Heart left ventricle (tissue), 16 donors: ENCODE measurements at places on chromosomes 13 and 19. TPM values are rescaled to one million over a fixed set of nuclear protein-coding genes. Genes with fewer than 3 reads are reported as not detected.
A peak's percentile ranks its signal among the peaks of the same experiment; 100 is the strongest.

- peaks cover 59% of the 10 kb centered on the region for H3K36me3 ChIP-seq
- no peaks in the 10 kb centered on the region for H3K27me3 ChIP-seq
- H3K4me3 ChIP-seq: peak within 1 kb of the TSS; percentile 94
- peaks cover 32% of the 10 kb centered on the region for H3K4me1 ChIP-seq
- peak; percentile 83 for DNase-seq
These were observed at the start of gene TBCB for GRCh38 chr19:36115453-36116343. TSS of gene TBCB (plus strand) at chr19:36115468. CDS start at chr19:36115561, 93 bp downstream.

The EPS8L1 gene
- 25.5 TPM for total RNA-seq

- H3K4me3 ChIP-seq: no peak overlapping the region
- no peaks in the 10 kb centered on the region for H3K36me3 ChIP-seq
- H3K27ac ChIP-seq: no peak overlapping the region
- peaks cover 14% of the 10 kb centered on the region for H3K27me3 ChIP-seq
- peaks cover 7% of the 10 kb centered on the region for H3K4me1 ChIP-seq
These were observed 4.6 kb downstream of the CPAMD8 start for GRCh38 chr19:17021793-17022590.

The WTIP gene
- 31.7 TPM for total RNA-seq

GRCh38 chr13:31912647-31913401 lies 118.8 kb upstream of the FRY start:
- H3K4me1 ChIP-seq: peaks cover 49% of the 10 kb centered on the region
- no peaks in the 10 kb centered on the region for H3K27me3 ChIP-seq
- H3K36me3 ChIP-seq: no peaks in the 10 kb centered on the region
- no peak overlapping the region for H3K4me3 ChIP-seq

- no peak overlapping the region for H3K27ac ChIP-seq
- no peak overlapping the region for H3K4me3 ChIP-seq
- no peak for DNase-seq
- no peaks in the 10 kb centered on the region for H3K27me3 ChIP-seq
- H3K4me1 ChIP-seq: no peaks in the 10 kb centered on the region
These were observed 121.0 kb downstream of the COG6 start for GRCh38 chr13:39776439-39776838.

The ATXN8OS gene
- not detected for total RNA-seq

DNA sequence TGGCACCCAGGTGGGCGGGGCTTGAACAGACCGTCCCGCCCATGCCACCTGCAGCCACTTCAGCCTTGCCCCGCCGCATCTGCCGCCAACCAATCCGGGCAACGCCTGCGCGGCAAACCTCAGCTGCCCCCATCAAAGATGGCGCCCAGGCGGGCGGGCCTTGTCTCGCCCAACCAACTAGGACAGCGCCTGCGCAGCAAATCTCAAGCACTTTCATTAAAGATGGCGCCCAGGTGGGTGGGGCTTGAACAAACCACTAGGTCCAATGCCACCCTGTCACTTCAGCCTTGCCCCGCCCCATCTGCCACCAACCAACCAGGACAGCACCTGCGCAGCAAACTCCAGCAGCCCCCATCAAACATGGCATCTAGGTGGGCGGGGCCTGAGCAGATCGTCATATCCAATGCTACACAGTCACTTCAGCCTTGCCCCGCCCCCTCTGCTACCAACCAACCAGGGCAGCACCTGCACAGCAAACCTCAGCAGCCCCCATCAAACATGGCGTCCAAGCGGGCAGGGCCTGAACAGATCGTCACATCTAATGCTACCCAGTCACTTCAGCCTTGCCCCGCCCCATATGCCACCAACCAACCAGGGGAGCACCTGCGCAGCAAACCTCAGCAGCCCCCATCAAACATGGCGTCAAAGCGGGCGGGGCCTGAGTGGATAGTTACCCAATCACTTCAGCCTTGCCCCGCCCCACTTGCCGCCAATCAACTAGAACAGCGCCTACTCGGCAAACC lies 1.4 kb downstream of the PEG3 start:
- no peaks in the 10 kb centered on the region for H3K27me3 ChIP-seq
- peak; percentile 99 for DNase-seq
- no peaks in the 10 kb centered on the region for H3K36me3 ChIP-seq
- H3K4me3 ChIP-seq: peak overlapping the region; percentile 74

GRCh38 chr19:39325778-39326665 lies 5.4 kb upstream of the LRFN1 start:
- H3K27me3 ChIP-seq: no peaks in the 10 kb centered on the region
- peaks cover 6% of the 10 kb centered on the region for H3K4me1 ChIP-seq
- H3K27ac ChIP-seq: no peak overlapping the region
- H3K4me3 ChIP-seq: no peak overlapping the region

- H3K27me3 ChIP-seq: no peaks in the 10 kb centered on the region
- no peaks in the 10 kb centered on the region for H3K36me3 ChIP-seq
- H3K27ac ChIP-seq: no peak overlapping the region
These were observed 44.5 kb downstream of the TMEM255B start for GRCh38 chr13:113803409-113804016.

The ZNF738 gene
- 4.4 TPM for total RNA-seq

DNA sequence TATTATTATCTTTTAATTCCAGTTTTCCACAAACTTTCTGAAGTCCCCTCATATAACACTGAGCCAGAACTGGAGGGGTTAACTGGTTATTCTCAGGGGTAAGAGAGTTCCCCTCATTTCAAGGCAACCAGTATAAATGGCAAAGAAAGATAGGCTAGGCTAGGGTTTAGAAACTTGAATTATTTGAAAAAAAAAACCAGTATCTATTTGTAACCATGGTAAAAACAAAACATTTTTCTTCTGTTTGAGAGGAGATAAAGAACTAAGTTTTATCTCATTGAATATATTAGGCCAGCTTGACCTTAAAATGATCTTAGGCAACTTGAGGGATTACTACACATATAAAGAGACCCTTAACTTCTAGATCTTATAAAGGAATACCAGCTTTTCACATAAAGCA lies 19.6 kb downstream of the SUPT20H start:
- H3K27ac ChIP-seq: no peak overlapping the region
- no peak overlapping the region for H3K4me3 ChIP-seq
- no peaks in the 10 kb centered on the region for H3K27me3 ChIP-seq
- no peak for DNase-seq

The GJA3 gene
- total RNA-seq: 25.6 TPM

DNA sequence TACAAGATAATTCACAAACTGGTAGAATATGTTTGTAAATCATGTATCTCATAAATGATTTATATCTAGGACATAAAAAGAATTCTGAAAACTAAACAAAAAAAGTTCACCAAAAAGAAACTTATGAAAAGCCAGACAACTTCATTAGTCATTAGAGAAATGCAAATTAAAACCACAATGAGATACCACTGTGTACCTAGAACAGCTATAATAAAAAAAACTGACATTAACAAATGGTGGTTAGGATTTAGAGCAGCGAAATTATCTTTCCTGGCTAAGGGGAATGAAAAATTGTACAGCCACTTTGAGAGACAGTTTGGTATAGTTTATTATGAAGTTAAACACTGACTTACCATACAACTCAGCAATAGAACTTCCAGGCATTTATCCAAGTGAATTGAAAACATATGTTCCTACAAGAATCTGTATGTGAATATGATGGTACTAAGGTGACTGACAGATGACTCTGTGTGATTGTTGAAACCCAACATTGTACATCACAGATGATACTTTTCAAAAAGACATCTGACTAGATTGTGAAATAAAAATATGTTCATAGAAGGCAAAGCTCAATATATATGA lies 41.8 kb downstream of the UGGT2 start:
- H3K4me1 ChIP-seq: no peaks in the 10 kb centered on the region
- H3K4me3 ChIP-seq: no peak overlapping the region
- no peak overlapping the region for H3K27ac ChIP-seq
- no peaks in the 10 kb centered on the region for H3K36me3 ChIP-seq

The CCDC8 gene
- 30.6 TPM for total RNA-seq

The RETN gene
- not detected for total RNA-seq

The CEACAM4 gene
- 0.50 TPM for total RNA-seq

GRCh38 chr19:4316956-4317355 lies 12.6 kb downstream of the FSD1 start:
- H3K27me3 ChIP-seq: no peaks in the 10 kb centered on the region
- no peaks in the 10 kb centered on the region for H3K4me1 ChIP-seq
- H3K4me3 ChIP-seq: no peak overlapping the region
- no peak overlapping the region for H3K27ac ChIP-seq
- DNase-seq: no peak
- no peaks in the 10 kb centered on the region for H3K36me3 ChIP-seq

- peak; percentile 93 for DNase-seq
- peak overlapping the region; percentile 90 for H3K4me3 ChIP-seq
- H3K27me3 ChIP-seq: no peaks in the 10 kb centered on the region
- no peaks in the 10 kb centered on the region for H3K36me3 ChIP-seq
- H3K27ac ChIP-seq: peak overlapping the region; percentile 91
These were observed 12.6 kb upstream of the ZNF414 start for GRCh38 chr19:8526345-8527091.

The LHB gene
- total RNA-seq: not detected

- H3K36me3 ChIP-seq: no peaks in the 10 kb centered on the region
- no peak overlapping the region for H3K27ac ChIP-seq
- H3K4me1 ChIP-seq: no peaks in the 10 kb centered on the region
- peak; percentile 48 for DNase-seq
- no peaks in the 10 kb centered on the region for H3K27me3 ChIP-seq
- no peak overlapping the region for H3K4me3 ChIP-seq
These were observed 19.7 kb upstream of the EDDM13 start for GRCh38 chr19:56252699-56253422.

GRCh38 chr13:36630181-36630803 lies 43.5 kb upstream of the SERTM1 start:
- no peak overlapping the region for H3K27ac ChIP-seq
- no peaks in the 10 kb centered on the region for H3K27me3 ChIP-seq
- H3K4me3 ChIP-seq: no peak overlapping the region
- no peaks in the 10 kb centered on the region for H3K4me1 ChIP-seq

- peak overlapping the region; percentile 51 for H3K27ac ChIP-seq
- H3K4me1 ChIP-seq: peaks cover 12% of the 10 kb centered on the region
- no peaks in the 10 kb centered on the region for H3K36me3 ChIP-seq
- peaks cover 2% of the 10 kb centered on the region for H3K27me3 ChIP-seq
- DNase-seq: no peak
These were observed 753 bp upstream of the WIZ start for GRCh38 chr19:15450528-15450890.

- no peaks in the 10 kb centered on the region for H3K4me1 ChIP-seq
- H3K36me3 ChIP-seq: no peaks in the 10 kb centered on the region
- H3K27me3 ChIP-seq: no peaks in the 10 kb centered on the region
- no peak overlapping the region for H3K27ac ChIP-seq
These were observed 494.9 kb downstream of the GPC6 start for GRCh38 chr13:93721483-93721882.

The ZNF888 gene
- total RNA-seq: 3.2 TPM

GRCh38 chr19:19185853-19186740 lies 5.9 kb downstream of the BORCS8 start:
- H3K4me1 ChIP-seq: peaks cover 25% of the 10 kb centered on the region
- H3K27me3 ChIP-seq: no peaks in the 10 kb centered on the region
- H3K4me3 ChIP-seq: no peak overlapping the region
- DNase-seq: no peak
- H3K36me3 ChIP-seq: peaks cover 31% of the 10 kb centered on the region
- H3K27ac ChIP-seq: no peak overlapping the region

DNA sequence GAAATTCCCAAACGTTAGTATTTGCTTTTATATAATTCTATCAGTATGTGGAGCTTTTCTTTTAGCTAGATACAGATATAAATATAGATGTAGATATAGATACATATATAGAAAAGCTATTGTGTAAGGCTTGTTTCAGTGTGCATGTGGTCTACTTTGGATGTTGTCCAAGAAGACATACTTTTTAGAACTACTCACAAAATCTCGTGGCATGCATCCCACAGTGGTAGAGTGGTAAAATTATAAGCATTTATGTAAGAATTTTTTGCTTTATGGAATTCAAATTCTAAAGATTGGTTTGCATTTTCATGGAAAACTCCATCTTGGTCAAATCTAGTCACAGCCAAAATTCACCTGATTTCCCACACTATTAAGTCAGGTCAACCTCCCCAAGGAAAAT lies 880.4 kb downstream of the EFNB2 start:
- no peaks in the 10 kb centered on the region for H3K4me1 ChIP-seq
- no peaks in the 10 kb centered on the region for H3K36me3 ChIP-seq
- no peaks in the 10 kb centered on the region for H3K27me3 ChIP-seq

GRCh38 chr19:13817018-13817614 lies 21.9 kb downstream of the ZSWIM4 start:
- peak overlapping the region; percentile 12 for H3K4me3 ChIP-seq
- no peaks in the 10 kb centered on the region for H3K27me3 ChIP-seq
- H3K36me3 ChIP-seq: no peaks in the 10 kb centered on the region

DNA sequence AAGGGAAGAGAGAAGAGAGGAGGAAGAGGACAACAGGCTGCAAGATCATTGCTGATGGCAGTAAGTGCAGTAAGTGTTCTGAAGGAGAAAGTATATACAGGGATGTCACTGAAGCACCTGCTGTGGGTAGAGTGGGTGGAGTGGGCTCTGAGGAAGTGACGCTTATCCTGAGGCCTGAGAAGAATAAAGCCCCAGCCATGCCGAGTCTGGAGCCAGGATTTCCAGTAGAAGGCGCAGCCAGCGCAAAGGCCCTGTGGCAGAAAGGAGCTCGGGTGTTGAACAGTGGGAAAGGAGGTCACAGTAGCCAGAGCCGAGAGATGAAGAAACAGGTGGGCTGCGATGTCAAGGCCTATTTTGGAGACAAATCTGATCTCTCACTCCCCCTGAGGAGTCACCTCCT lies 31.8 kb upstream of the ADGRE5 start:
- H3K4me3 ChIP-seq: no peak overlapping the region
- H3K4me1 ChIP-seq: no peaks in the 10 kb centered on the region
- no peaks in the 10 kb centered on the region for H3K36me3 ChIP-seq
- DNase-seq: no peak
- no peaks in the 10 kb centered on the region for H3K27me3 ChIP-seq

- peaks cover 52% of the 10 kb centered on the region for H3K36me3 ChIP-seq
- no peak overlapping the region for H3K27ac ChIP-seq
- no peak overlapping the region for H3K4me3 ChIP-seq
- no peak for DNase-seq
These were observed 4.2 kb downstream of the MED16 start for GRCh38 chr19:888581-889385.

The NLRP7 gene
- not detected for total RNA-seq

The ZNF790 gene
- 7.4 TPM for total RNA-seq

DNA sequence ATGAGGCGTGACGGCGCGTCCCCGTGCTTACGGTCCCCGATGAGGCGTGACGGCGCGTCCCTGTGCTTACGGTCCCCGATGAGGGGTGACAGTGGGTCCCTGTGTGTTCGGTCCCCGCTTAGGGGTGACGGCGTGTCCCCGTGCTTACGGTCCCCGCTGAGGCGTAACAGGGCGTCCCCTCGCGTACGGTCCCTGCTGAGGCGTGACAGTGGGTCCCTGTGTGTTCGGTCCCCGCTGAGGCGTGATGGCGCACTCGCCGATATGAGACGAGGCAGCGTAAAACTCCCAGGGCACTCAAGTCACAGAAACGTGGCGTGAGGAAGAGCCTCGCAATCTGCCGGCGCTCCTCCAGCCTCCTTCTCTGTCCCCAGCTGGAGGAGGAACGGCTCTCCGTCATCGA lies 20.9 kb downstream of the CFAP97D2 start:
- no peak overlapping the region for H3K4me3 ChIP-seq
- no peak for DNase-seq
- H3K27me3 ChIP-seq: peaks cover 8% of the 10 kb centered on the region
